ENCODE measurements at places on chromosomes 7 and 10.

DNA sequence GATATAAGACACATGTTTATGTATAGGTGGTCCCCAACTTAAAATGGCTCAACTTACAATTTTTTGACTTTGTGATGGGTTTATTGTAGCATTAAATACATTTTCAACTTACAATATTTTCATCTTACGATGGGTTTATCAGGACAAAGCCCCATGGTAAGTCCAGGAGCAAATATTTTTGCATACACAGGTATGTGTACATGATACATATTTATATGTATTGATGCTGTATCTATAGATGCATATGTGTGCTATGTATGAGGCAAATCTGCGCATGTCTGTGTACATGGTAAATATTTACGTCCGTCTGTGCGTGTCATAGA lies 664 bp upstream of the UBE3C start:
- DNase-seq, result no peak

DNA sequence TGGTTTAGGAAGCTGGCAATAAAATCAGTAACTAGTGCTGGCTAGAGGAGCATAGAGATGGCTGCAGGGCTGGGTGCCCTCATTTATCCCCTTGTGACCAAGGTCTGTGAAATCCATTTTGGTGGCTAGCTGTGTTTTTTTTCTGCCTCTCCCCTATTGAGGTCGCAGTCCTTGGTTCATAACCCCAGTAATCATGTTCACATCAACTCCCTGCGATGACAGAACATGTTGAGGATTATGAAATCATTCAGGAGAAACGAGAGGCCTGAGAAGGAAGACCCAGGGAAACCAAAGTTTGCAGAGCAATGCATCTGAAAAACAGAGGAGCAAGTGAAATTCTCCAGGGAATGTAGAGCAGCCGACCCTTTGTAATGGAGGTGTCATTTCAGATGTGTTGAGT lies 126.9 kb downstream of the TACC2 start:
- no peak for DNase-seq

GRCh38 chr7:48244864-48245271 lies 73.6 kb downstream of the ABCA13 start:
- DNase-seq, result no peak

DNA sequence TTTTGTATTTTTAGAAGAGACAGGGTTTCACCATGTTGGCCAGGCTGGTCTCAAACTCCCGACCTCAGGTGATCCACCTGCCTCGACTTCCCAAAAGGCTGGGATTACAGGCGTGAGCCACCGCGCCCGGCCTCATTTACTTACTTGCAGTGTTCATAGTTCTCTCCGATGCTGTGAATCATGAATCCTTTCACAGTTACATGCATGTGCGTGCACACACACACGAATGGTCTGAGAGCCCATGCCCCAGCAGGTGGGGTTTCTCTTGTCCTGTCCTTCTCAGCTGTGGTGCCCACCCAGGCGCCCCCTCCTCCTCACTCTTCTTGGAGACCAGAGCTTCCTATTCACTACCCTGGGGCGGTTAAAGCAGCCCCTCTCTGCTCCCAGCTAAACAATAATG lies 50.6 kb downstream of the RBM17 start:
- DNase-seq, result no peak

GRCh38 chr10:79266543-79267312 lies 80.5 kb upstream of the PPIF start:
- peak; percentile 96 for DNase-seq

DNA sequence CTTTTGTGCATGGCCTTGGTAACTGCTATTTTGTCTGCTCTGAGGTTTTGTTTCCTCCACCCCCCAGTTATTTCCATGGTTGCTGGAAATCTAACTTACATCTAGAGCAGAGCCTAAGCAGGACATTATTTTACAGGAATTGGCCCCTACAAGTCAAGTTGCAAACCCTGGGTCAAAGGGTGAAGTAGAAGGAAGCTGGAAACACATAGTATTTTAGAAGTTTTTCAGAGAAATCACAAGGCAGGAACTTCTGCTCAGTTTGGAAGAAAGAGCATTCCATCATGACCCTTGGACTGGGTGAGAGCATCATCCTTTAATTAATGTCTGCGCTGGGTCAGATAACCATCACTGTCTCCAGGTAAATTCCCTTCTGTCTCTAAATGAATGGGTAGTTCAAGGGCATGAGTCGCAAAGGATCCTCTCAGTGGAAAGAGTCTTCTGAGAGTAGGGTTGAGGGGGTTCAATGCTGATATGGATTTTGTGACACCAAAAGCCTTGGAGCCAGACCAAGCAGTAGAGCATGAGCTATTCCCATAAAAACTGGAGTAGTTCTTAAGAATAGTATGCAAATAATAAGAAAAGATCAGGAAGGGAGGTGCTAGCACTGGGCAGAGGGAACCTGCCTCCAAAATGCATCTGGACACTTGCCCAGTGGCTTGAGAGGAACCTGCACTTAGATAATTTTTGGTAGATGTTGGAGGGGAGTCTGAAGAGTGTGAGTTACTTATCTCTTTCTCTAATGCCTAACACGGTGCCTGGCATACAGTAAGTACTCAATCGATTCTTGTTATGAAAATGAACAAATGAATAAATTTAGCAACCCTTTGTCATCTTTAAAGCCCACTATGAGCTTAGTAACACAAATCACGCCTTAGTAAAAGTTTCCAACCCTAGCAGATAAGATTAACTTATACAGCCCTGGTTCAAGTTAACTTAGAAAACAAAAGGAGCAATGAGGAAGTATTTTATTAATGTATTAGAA lies 160.6 kb upstream of the ADO start:
- no peak for DNase-seq

DNA sequence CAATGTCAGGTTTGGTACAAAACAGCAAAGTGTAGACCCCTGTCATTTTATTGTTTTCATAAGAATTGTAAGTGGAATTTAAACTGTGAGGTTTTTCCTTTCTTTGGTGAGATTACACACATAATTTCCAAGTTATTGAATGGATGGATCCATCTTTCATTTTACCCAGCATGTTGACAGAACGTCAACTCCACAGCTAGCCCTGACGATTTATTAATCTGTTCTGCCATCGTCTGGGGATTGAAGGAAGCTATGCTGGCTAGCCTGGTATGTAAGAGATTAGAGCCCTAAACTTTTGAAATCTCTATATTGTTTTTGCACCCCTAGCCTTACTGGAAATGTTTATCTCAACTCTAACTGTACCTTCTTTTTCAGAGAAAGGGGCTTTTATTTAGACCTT lies 8.6 kb downstream of the WNT16 start:
- no peak for DNase-seq

DNA sequence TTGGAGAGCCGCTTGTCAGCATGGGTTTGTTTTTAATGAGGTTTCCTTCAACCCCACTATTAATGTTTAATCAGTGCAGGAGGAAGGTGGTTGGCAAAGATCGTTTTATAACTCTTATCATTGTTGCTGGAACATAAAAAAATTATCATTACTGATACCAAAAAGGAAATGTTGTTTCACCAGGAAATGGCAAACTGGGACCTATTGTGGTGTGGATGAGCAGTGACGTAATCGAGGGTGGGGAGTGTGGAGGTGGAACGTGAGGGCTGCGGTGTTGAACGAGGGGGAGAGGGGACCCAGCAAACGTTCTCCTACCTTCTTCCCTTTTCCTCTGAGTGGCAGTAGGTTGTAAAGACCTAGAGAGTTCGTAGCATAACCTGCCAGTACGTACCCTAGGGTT lies 71.9 kb upstream of the TOMM7 start:
- DNase-seq, result no peak

DNA sequence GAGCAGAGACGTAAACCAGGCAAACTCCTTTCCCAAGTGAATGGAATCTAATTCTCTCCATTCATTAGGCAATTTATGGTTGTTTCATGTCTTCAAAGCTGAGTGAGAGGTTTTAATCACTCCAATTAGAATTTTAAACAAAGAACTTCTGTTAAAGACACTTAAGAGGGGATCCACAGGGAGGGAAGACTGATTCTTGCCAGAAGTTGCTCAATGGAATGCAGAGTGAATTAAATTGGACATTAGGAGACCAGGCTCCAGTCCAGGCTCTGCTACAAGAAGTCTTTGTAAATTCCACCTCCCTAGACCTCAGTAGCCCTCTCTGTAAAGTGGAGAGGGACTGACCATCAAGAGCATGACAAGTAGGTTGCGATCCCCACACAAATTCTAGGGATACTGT lies 130.7 kb upstream of the TMEM72 start:
- no peak for DNase-seq

DNA sequence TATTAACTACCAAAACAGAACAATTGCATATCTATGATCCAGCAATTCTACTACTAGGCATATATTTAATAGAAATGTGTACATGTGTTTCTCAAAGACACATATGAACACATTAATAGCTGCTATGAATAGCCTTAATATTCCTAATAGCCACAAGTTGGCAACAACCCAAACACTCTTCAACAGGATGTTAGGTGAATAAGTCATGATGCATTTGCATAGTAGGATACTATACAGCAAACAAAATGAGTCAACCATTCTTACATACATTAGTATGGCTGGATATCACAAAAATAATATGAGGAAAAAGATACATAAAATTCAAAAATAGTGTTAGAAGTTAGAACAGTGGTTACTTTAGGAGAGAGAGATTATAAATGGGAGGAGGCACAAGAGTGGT lies 26.8 kb upstream of the ZNF746 start:
- no peak for DNase-seq

DNA sequence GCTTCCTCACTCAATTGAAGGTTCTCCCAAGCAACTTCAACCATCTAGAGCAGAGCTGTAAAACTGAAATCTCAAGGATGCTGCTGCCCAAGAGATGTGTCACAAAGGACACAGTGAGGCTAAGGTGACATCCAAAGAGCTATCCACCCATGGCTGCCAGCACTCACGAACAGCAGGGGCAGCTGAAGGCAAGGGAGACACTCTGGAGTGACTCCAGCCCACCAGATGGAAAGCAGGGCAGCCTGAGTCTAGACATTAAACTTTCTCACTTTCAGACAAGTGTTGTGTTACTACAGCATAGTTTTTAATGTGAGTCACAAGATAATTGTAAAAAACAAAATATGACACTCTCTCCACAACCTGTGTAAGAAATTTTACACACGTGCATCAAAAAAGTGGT lies 113.5 kb downstream of the LARP4B start:
- DNase-seq, result no peak

DNA sequence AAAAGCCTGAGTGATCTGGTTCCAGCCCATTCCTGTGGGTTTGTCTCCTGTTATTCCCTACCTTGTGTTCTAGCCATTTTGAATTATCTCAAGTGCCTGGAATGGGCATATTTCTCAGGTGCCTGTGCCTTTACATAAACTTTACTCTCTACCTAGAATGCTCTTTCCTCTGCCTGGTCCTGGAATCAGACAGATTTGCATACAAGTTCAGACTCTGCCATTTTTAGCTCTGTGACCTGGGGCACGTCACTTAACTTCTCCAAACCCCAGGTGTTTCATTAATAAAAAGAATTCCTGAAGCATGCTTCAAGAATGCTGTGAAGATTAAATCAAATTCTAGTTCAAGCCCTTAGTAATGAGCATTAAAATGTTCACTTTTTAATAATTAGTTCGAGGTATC lies 7.8 kb downstream of the DCLRE1A start:
- no peak for DNase-seq

Measured in ascending aorta (tissue), 2 donors.